Hippocampal formation (tissue), 2 donors: ENCODE measurements at places on chromosomes 11 and 22.

DNA sequence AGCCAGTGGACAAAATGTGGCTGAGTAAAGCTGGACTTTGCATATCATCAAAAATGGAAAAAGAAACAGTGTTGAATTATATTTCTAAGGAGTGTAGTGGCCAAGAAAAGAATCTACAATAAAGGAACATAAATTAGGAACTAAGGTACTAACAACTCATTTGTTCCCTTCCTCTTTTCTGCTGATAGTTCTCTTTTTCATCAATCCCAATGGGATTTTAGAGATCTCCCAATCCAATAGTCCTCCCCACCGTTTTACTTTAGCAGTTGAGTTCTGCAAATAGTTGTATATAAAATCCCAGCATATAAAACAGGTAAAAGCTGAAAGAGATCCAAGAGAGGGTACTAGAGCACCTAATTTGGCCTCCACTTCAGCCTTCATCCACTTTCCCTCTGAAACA, 2.0 kb downstream of the PRCP start:
- DNase-seq = no peak

DNA sequence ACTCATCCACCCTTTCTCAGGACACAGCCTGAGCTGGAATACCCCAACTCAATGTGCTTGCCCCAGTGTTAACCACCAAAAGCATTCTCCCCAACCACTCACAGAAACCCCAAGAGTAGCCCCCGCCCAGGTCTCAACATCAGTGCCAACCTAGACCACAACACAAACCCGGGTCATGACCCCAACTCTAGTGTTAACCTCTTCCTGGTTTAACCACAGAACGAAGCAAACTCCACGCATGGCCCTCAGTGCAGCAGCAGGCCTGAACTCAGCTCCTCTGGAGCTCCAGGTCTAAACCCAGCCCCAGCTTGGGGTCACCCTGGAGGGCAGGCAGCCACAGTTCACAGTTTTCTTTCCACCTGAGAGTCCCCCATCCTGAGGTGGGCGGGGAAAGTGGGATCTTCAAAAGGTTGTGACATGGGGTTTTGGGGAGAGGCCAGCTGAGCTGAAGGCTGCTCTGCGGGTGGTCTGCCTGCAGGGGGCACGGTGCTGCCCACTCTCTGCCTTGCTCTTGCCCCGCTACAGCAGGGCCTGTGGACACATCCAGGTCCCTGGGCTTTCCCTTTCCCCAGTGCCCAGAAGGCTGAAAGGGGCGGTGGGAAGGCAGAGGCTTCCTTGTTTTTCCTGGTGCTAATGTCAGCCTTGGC, 37.9 kb downstream of the NECTIN1 start:
- no peak for DNase-seq

- no peak for DNase-seq
Observed at GRCh38 chr22:49347376-49347775, 480.3 kb downstream of the BRD1 start.

- DNase-seq = no peak
Observed at GRCh38 chr22:27905653-27906052, 13.4 kb downstream of the PITPNB start.

- no peak for DNase-seq
Observed at GRCh38 chr11:106217456-106217855, 140.0 kb downstream of the AASDHPPT start.

DNA sequence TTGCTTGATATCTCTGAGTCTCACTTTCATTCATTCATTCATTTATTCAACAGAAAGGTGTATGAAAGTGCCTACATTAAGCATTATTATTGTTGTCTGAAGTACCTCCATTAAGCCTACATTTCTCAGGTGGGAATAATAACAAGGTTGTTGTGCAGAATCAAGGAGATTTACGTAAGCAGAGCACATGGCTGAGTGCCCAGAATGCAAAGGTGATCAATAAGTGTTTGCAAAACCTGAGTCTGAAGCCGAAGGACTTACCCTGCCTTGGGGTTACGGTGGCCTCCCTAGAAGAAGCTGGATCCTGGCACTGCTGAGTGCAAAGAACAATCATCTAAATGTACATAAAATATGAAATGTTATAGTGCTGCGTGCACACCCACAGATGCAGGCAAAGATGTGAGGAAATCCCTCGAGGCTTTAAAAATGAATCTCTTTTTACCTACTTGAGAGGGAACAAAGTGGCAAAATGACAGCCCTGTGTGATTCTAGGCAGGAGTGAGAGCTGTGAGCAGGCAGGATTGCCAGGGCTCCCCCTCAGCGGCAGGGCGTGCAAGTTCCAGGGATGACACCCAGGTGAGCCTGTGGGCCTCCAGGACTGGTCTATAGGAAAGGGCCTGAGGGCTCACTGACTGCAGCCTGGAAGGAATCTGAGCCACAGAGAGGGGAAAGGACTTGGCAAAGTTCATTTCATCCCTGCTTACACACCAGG, 133.1 kb upstream of the TBCEL start:
- DNase-seq = no peak

DNA sequence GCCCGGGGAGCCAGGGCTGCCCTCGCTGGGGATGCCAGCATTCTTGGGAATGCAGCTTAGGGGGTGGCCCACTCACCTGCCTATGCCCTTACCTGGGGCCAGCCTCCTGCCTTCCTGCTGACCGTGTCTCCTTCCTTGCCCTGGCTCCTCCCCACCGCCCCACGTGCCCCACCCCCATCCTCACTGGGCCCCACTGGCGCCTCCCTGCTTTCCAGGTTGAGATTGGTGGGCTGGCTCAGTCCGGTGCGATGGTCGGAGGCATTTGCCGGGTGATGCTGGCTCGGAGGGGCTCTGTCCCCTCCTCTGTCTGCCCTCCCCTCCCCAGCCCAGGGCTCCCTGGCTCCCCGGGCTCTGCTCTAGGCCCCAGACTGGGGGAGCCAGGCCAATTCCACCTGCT, 34.1 kb upstream of the GRAMD4 start:
- DNase-seq = no peak

DNA sequence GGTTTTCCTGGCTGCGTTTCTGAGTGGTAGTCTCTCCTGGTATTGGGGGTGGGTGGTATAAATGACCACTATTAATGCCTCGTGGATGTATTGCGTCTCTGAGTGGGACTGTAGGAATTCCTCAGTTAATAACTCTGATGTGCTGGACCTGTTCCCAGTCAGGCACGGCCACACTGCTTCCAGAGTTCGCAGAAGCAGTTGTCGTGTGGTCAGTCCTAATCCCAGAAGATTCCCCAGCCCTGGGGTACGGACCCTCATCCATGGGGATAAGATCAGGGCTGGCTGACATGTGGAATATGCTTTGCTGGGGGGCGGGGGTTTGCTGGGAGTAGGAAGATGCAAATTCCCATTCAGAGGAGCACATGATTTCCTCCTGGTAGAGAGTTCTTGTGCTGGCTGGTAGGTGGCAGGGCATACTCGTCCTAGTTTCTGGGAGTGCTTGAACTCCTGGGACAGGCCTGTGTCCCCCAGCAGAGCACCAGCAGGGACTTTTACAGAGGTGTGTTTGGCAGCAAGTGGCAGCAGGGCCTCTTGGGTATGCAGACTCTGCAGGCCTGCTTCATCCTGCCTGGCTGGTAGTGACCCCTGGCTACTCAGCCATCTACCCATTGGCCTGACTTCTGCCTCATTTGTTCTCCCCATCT, 157.4 kb downstream of the NAV2 start:
- DNase-seq = no peak

DNA sequence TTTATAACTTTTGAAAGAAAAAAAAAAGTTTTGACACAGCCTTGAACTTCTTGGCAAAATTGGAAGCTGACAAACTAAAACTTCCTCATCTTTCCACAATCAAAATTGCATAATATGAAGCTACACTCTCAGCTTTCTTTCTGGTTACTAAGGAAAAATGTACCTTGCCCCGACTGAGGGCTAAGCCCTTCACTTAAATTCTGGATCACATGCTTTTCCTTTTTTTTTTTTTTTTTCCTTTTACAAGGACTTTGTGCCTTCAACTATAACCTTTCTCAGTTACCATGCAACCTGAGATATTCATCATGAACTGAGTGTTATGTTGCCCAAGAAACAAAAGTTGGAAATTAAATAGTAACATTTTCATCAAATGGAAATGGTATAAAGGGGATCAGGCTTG, 188.5 kb upstream of the CARD18 start:
- DNase-seq = no peak

GRCh38 chr11:132519241-132519815, 1013.0 kb downstream of the OPCML start:
- no peak for DNase-seq

GRCh38 chr11:69459848-69460539, 21.5 kb upstream of the LINC01488 start:
- DNase-seq = no peak

GRCh38 chr11:45320371-45320770, 34.2 kb upstream of the SYT13 start:
- no peak for DNase-seq
